Anterior cingulate cortex (tissue), 58 donors: ENCODE measurements at places on chromosomes 5 and 9.

GRCh38 chr5:169549453-169550100 is 34.0 kb upstream of the SPDL1 start:
- DNase-seq = no peak

GRCh38 chr5:173094012-173094661 is 38.0 kb downstream of the CREBRF start:
- no peak for DNase-seq

GRCh38 chr9:91813176-91813795 is 136.7 kb downstream of the ROR2 start:
- DNase-seq = no peak

- no peak for DNase-seq
These were observed 375.2 kb upstream of the WWC1 start for GRCh38 chr5:167916261-167916691.

GRCh38 chr9:13324988-13325387 is 45.5 kb upstream of the MPDZ start:
- DNase-seq = no peak

GRCh38 chr9:108924466-108924865 is 9.5 kb downstream of the ELP1 start:
- no peak for DNase-seq

DNA sequence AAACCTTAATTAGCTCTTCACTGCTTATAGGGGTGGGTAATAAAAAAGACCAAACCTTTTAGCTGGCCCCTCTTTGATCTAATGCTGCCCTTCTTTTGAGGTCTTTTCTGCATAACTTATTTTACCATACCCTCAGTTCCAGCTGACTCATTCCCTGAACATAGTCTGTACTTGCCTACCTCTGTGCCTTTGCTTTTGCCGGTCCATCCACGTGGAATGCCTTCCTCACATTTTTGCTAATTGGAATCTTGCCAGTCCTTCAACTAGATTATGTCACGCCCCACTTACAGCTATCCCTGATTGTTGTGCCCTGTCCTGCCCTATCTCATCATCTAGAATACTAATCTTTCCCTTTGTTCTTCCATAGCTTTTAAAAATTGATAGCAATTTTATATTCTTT is 44.2 kb downstream of the FAF2 start:
- no peak for DNase-seq

DNA sequence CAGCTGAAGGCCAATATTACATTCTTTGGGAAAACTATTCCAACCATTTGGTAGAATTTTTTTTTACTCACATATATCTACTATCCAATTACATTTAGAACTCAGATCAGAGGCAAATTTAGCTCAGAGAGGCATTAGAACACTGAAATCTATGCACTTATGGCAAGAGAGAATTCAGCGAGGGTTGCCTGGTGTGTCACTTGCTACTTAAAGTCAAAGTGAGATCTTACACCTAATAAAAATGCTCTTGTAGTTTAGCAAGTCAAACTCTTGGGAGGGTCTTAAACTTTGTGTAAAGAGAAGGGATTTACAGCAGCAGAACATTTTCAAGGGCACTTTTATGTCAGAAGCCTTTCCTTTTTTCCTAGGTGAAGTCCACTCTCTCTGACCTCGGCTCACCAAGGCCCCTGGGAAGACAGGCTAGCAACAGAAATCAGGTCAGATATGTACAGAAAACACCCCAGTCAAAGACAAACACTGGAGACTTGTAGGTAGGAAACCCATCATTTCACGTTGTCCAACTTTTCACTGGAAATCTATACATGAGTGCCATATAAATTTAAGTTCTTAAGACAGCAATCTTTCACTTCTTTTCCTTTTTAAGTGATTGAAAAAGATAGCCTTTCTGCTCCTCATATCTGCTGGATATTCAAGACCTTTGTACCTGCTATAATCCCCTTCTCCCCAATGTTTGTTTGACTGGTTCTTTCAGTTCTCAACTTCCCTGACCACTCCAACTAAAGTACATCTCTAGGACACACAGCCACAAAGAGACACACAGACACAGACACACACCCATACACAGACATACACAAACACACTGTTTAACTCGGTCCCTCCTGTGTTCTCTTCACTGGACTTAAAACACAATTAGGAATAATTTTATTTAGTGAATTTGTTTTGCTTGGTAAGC is 635.8 kb downstream of the PDE4D start:
- no peak for DNase-seq
